ENCODE measurements at places on chromosomes 7 and 10.

- DNase-seq: no peak
These were observed 485.8 kb downstream of the PLXNA4 start for GRCh38 chr7:132090444-132090843.

- DNase-seq: no peak
These were observed 233.1 kb downstream of the PARD3 start for GRCh38 chr10:34581801-34582532.

DNA sequence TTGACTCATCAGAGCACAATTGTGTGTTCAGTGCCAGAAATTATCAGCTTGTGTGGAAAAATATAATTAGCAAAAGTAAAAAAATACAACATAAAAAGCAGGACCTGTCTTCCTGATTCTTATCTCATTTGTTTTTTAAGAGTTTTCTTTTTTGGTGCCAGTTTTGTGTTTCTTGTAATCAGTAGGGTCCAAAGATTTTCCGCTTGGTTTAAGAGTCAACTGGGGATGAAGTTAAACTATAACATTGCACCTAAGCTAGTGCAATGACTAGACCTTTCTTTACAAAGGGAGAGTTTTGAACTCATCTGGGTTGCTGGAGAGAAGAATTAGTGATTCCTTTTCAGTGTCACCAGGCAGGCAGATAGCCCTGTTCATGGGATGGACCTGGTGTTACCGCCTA is 113.4 kb downstream of the PLPP4 start:
- no peak for DNase-seq

GRCh38 chr10:100872034-100872791 is 40.5 kb upstream of the SLF2 start:
- DNase-seq: peak; percentile 35

GRCh38 chr7:66418537-66418936 is 210.1 kb upstream of the KCTD7 start:
- no peak for DNase-seq

DNA sequence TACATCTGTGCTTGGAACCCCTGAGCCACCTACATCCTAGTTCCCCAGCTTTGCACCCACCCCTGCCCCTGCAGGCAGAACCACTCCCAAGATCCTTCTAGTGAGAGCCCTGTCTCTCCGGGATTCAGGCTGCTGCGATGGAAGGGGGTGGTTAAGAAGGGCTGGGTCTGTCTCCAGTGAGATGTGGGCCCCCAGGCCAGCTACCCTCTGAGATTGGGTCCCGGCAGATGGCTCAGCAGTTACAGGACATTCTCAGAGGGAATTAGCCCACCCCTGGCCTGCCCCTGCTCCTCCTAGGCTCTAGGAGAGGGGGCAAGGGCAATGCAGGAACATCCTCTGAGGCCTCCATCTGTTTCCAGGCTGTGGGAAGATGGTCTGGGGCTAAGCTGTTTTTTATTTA is 27.7 kb downstream of the SLC29A3 start:
- no peak for DNase-seq

GRCh38 chr10:96765406-96766240 is 45.3 kb upstream of the PIK3AP1 start:
- peak; percentile 71 for DNase-seq

GRCh38 chr10:117137031-117137910 is 799 bp downstream of the VAX1 start:
- DNase-seq: no peak

DNA sequence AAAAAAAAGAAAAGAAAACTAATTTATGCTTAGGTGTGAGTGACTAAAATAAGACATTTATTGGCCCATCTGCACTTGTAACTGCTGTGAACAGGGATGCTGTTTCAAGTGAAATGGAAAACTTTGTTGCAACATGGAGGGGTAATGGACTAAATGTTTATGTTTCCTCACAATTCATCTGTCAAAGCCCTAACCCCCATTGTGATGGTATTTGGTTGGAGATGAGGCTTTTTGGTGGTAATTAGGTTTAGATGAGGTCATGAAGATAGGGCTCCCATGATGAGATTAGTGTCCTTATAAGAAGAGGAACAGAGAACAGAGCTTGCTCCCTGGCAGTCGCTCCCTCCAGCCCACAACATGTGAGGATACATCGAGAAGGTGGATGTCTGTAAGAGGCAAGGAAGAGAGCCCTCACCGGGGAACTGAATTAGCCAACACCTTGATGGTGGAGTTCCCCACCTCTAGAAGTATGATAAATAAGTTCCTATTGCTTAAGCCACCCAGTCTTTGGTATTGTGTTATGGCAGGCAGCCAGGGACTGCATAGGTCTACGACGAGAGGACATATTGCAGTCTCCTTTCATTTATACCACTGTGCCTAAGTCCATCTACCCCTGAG is 28.6 kb upstream of the VCL start:
- DNase-seq: no peak

- peak; percentile 29 for DNase-seq
These were observed 576 bp upstream of the CSGALNACT2 start for GRCh38 chr10:43137717-43138020.

DNA sequence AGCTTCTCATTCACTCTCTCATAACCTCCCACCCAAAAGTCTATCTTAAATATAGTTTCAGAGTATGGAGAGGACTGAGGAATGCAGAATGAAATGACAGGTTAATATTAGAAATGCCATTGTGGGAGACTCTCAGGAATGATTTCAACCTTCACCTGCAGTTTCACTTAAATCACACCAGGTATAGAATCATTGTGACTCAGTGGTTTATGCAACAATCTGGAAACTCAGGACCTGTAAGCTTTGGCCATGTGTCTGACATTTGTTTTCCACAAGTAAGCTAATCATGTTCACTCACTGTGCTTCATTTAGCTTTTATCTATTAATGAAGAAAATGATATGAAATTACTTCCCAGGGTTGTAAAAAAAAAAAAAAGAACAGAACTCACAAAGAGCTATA is 8.7 kb upstream of the PTPN12 start:
- DNase-seq: no peak

DNA sequence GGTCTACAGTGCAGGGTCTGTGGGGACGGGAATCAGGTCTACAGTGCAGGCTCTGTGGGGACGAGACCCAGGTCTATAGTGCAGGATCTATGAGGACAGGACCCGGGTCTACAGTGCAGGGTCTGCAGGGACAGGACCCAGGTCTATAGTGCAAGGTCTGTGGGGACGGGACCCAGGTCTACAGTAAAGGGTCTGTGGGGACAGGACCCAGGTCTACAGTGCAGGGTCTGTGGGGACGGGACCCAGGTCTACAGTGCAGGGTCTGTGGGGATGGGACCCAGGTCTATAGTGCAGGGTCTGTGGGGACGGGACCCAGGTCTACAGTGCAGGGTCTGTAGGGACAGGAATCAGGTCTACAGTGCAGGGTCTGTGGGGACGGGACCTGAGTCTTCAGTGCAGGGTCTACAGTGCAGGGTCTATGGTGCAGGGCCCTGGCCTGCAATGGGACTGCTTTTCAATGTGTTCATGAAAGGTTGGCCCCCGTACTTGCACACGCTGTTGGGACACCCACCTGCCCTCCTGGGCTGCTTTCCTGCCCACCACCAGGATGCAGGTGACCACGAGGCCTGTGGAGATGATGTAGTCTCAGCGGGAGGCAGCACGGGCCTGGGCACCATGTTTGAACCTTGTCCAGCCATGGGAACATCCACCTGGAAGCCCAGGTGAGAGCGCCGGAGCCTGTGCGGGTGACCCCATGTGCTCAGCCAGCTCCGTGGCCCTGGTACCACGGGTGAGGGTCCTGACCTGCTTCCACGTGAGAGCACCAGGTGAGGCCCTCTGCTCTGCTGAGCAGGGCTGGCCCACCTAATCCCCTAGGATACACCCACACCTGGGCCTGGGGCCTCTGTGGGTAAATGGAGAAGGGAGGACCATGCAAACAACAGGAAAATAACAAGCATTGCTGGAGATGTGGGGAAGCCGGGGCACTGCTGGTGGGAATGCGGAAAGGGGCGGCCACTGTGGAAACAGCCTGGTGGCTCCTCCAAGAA is 91.4 kb upstream of the DIP2C start:
- no peak for DNase-seq

DNA sequence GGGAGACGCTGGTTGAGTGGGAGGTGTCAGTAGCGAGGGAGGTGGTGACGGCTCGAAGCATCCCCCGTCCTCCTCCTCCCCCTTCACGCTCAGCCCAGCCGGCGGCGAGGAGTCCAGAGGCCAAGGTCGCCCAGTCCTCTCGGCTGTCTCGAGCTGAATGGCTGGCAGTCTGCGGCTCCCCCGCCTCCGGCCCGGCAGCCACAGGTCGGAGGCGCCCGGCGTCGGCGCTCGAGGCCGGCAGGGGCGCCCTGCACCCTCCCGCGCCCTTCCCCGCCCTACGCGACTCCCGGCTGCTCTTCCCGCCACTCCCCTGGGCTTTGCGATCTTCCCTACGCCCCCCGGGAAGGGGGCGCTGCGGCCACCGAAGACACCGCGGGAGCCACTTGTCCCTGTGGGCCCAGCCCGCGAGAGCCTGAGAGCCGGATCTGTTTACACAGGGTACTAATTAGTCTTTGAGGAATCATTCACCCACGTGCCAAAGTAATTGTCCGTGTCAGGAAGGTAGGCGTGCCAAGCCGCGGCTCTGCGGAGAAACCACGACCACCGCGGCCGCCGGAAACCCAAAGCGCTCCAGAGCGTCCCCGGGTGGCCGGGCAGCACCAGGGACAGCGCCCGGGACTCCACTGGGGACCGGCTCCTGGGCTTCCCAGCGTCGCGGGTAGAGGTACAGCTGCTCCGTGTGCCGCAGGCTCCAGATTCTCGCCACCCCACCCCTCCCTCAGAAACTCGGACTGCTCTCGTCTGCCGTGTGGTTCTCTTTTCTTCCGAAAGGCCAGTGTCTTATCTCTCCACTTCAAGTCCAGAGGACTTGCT is at the start of gene NXPH1:
NXPH1 (plus strand) TSS at position 133 of the 813 bp plus-strand sequence.
- DNase-seq: no peak

DNA sequence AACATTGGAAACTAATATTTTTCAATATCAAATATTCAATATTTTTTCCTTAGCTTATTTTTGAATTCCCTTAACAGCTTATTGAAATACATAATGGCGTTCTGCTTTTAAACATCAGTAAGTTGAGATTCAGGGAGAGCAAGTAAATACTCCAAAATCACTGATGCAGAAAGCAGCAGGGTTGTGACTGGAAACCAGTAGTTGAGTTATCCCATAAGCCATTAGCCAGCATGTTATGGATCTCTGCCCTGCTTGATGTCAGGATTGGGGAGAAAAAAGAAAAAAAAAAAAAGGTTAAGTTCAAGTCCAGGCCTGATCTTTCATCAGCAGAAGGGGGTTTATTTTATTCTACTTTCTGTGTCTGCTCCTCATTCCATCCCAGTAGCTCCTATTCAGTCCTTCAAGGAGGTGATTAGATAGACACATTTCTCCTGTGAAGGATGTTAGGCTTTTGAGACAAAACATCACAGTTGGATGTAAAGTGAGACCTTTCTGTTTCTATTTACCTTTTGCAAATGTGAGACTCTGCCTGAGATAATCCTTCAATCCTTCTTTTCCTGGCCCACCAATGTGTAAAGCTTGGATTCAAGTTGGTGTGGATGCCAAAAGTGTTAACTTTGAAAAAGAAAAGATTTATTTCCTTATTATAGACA is 110.9 kb upstream of the HDAC9 start:
- DNase-seq: no peak

DNA sequence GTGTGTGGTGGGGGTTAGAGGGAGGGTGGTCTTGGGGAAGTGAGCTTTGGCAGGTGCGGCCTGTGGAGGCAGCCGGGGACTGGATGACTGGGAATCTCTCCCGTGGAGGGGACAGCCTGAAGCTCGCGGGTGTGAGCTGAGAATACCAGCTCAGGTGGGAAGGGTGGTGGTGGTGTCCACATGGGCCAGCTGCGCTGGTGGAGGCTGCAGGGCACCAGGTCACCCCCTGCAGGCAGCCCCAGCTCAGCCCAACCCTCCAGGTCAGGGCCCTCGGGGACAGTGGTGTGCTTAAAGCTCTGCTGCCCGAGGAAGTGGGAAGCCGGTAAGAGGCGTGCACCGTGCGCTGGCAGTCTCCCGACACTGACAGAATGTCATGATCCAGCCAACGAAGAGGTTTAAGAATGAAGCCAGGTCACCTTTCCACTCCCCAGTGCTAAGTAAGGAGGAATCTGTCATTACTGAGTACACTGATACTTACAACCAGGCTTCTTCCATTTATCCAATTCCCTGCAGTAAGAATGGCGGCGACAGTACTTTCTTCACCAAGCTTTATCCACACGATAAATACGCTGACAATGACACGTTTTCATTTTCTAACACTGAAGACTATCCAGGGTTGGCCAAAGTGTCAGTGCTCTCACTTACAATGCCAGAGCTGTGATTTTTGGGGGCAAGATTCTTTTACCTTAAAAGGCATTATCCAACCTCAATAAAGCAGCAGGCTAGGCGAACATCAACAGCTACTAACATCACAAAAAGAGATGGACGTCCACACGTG is 20.4 kb downstream of the BRI3 start:
- DNase-seq: no peak

- no peak for DNase-seq
These were observed 457.6 kb downstream of the SEMA3D start for GRCh38 chr7:84729284-84729683.

DNA sequence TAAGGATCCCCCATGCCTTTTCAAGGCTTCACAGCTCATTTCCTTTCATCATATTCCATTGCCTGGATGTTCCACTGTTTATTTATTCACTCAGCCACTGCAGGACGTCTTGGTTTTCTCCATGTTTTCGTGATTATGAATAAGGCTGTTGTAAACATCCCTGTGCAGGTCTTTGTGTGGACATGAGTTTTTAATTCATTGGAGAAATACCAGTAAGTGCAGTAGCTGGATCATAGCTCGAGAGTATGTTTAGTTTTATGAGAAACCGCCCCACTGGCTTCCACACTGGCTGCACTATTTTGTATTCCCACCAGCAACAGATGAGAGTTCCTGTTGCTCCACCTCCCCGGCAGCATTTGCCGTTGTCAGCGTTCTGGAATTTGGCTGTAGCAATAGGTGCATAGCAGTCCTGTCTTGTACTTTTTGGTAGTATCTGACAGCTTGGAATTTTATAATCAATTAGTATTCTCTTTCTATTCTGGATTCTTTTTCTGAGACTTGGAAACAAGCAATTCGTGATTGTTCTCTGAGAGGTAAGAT is 269.9 kb upstream of the PITRM1 start:
- no peak for DNase-seq

GRCh38 chr10:118195729-118196128 is 146.4 kb downstream of the FAM204A start:
- no peak for DNase-seq

- DNase-seq: no peak
These were observed 61.6 kb downstream of the MEST start for GRCh38 chr7:130553398-130554029.
